Mesothelial cell of epicardium (in vitro differentiated cells): ENCODE measurements at places on chromosomes 12 and 14.

DNA sequence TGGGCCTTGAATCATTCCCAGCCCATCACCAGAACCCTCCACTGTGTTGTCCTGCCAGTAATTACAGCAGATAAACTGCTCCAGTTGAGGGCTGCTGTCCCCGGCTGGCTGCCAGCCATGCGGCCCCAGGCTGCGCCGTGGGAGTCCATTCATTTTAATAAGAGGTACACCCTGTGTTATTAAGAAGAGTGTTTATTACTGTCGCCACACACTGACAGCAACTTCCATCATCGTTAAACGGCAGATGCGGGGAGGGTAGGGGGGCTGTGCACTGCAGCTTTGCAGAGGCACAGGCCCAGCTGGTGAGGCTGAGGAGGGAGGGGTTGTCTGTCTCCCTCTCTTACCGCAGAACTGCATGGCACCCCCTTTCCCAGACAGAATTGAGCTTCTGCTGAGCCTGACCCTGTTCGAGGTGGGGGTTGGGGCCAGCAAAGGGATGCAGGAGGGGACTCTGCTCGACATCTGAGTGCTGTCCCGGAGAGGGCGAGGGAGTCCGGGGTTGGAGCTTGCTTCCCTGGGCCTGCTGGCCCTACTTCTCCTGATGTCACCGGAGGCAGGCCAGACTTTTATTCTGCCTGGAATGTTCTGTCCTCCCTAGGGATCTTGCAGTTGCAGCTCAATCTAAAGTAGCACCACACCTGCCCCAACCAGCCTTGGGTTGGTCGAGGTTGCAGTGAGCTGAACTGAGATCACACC, 33.8 kb upstream of the GPATCH2L start:
- DNase-seq, result peak; percentile 42

DNA sequence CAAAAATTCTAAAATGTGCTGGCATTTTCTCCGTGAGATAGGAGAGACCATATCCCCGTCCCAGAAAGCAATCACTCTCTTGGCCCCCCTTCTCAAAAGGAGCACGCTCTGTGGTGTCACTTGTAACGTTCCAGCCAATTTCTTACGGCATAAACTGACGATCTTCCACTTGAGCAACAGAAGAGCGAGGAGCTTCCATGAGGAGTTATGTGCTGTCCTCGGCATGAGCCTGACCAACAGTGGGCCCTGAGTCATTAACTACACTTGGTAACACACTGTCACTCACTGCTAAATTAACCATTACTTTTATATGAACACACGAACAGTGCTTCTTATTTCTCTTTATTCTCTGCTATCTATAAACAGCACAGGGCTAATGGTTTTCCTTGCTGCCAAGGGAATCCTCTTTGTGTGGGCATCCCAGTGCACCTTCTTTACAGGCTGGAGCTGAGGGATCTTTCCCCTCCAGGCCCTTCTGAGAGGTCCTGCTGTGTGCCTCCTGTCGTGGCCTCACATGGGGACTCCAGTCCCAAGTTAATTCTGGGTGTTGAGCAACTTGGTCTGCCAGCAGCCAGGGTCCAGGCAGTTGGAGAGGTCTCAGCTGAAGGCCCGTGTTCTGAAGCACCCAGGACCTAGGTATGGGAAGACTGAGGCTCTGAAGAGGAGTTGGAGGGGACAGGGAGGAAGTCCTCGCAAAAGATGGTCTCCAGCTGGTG, 9.4 kb downstream of the SLC6A13 start:
- no peak for DNase-seq

DNA sequence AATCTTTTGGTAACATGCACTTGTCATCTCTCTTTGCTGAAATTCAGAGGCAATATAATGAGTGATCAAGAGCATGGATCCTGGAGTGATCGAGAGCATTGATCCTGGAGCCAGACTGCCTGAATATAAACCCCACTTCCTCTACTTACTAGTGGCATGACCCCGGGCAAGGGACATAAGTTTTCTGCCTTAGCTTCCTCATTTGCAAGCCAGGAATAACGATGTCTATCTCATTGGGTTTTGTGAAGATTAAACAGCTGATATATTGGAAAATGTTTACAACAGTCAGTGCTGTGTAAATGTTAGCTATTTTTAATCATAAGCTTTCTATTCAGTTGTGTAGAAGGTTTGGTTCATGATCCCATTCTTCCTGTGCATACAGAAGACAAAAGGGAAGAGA, 2.4 kb upstream of the CSRNP2 start:
- DNase-seq, result no peak

GRCh38 chr12:109097140-109097434, 310 bp upstream of the UNG start:
- no peak for DNase-seq

DNA sequence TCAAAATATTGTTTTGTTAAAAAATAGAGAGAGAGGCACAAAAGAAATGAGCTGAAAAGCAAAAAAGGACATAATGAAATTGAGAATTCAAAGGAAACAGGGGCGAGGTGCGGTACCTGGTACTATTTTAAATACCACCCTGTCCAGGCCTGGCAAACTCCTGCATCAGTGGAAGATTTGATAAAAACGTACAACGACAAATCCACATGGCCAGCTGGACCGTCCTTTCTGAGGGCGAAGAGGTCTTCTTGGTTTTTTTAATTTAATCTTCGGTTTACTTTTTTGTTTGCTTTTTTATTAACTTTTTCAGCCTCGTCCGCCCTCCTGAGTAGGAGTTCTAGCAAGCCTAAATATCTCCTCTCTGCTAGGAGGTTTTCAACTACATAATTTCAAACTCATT, 11.9 kb downstream of the BCL11B start:
- DNase-seq, result no peak

- DNase-seq, result no peak
Observed at GRCh38 chr12:25970916-25971653, 12.6 kb downstream of the RASSF8 start.

DNA sequence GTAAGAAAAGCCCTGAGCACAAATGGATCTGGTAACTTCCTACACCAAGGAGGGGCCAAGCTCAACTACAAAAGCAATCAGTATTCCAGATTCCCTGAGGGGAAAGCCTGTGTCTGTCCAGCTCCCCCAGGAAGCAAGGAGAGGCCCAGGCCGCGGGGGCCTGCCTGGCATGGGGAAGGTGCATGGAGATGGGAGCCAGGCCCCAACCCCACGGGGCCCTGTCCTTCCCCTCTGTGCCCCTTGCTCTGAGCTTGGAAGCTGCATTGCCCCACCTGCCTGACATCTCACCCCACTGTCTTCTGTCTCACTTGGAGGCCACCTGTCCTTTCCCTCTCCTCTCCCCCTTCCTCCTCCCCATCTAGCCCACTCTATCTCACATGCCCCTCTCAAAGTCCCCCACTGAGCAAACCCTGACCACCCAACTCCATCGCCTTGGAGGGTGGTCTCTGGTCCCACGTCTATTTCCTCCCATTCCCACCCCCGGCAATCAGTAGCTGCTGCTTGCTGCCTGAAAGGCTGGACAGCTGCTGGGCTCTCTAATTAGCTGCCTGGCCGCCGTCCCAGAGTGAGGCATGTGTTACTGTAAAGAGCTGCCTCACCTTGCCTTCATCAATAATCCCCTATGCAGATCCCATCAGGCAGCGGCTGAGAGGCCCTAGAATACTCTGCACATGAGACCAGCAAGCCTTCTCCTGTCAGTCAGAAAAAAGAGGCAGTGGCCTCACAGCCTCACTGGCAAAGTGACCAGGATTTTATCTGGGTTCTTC, 3.4 kb upstream of the TMEM229B start:
- peak; percentile 51 for DNase-seq

- DNase-seq, result no peak
Observed at GRCh38 chr12:51362747-51363342, 16.4 kb upstream of the CELA1 start.

GRCh38 chr14:99728231-99728920, 44.3 kb downstream of the CYP46A1 start:
- DNase-seq, result no peak

DNA sequence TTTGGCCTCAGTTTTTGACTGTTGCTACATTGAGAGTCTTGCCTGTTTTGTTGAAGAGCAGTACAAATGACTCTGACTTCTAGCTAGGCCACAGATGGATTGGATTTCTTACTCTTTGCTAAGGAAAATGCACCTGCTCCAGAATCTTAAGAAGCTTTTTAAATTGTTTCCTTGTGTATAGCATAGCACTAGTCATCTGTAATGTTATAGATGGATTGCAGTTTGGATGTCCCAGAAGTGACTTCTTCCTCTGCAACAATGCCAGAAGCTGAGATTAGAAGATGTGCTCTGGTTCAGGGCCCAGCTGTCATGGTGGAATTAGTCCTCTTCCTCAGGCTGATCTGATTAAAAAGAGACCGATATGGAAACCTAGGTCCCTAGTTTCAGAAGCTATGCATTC, 67.9 kb downstream of the DAAM1 start:
- DNase-seq, result no peak

DNA sequence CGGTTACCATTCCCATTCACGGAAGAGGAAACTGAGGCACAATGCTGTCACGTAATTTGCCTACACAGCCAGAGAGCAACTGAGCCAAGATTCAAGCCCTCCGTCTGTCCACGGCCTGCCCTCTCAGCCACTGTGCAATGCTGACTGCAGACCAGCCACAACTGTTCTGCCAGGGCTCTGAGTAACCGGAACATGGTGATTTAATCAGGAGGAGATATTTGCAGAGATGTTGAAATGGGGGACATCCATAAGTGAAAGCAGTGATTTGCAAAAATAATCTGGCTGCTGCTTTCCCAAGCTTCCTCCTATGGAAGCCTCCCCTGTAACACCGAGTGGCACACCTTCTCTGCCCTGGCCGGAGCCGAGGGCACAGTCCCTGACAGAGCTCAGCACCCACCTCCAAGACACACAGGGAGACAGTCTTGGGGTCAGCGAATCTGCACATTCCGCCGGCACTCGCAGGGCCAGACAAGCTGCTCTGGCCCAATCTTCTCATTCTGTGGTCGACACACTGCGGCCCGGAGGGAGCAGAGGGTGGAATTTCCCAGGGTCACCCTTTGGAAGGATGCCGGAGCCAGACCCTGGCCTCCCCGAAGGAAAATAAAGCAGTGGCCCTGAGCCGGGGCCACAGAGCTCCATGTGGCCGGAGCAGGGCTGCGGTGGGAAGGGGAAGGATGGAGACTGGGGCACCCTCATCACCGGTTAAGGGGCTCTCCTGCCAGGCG, 158.2 kb upstream of the DIO3 start:
- no peak for DNase-seq

GRCh38 chr12:32273063-32273522, 126.3 kb upstream of the FGD4 start:
- no peak for DNase-seq

DNA sequence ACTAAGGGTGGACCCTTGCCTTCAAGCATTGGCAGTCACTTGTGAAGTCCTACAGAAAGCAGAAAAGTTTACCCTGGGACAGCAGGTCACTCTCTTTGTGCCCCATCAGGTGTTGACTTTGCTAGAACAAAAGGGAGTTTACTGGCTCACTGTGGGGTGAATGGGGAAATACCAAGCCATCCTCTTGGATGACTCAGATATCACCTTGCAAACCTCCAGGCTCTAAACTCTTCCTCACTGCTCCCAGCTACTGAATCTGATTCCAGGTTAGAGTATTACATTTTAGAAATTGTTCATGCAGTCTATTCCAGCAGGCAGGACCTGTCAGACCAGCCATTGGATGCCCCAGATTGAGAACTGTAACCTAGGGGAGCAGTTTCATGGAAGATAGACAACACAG, 7.3 kb upstream of the EDDM3B start:
- DNase-seq, result no peak

DNA sequence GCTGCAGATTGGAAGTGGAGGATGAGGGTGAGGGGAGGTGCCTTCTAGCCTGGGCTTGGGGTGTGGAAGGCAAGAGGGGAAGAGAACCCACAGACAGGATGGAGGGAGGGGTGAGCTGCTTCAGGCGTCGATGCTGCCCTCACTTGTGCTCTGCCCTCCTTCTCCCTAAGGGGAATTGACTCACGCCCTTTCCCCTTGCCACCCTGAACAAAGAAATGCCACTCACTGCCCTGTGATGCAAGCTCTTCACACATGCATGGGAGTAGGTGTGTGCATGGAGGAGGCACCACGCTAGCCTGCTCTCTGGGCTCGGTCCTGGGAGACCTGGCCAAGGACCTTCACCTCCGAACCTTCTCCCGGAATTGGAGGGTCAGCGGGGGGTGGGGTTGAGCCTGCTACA, 35.7 kb upstream of the PRMT8 start:
- no peak for DNase-seq

GRCh38 chr12:28824193-28824846, 324.8 kb upstream of the FAR2 start:
- DNase-seq, result no peak

- no peak for DNase-seq
Observed at GRCh38 chr14:22213120-22213519, 375.9 kb downstream of the DAD1 start.

GRCh38 chr12:98838231-98838647, 193.1 kb downstream of the APAF1 start:
- no peak for DNase-seq

DNA sequence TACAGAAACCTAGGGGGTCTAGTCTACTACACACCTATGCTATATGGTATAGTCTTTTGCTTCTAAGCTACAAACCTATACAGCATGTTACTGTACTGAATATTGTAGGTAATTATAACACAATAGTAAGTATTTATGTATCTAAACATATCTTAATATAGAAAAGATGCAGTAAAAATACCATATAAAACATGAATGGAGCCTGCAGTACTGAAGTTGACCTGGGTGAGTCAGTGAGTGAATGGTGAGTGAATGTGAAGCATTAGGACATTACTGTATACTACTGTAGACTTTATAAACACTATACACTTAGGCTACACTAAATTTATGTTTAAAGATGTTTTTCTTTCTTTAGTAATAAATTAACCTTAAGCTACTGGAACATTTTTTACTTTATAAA, 13.1 kb upstream of the ABCD2 start:
- no peak for DNase-seq

DNA sequence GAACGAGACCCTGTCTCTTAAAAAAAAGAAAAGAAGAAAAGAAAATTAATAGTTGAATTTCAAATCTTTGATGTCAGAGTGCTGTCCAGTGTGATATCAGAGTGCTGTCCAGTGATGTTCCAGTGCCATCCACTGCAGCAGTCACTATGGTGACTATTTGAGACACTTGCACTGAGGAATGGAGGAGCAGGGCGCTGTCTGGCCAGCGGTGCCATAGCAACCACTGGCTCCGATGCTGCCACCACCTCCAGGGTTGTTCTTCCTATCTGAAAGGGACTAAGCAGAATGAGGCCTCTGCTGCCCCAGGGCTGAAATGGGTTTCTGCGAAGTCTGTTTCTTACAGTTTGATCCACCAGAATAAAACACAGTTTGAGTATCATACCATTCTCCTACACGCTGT, 272.9 kb downstream of the NUAK1 start:
- DNase-seq, result no peak

- DNase-seq, result no peak
Observed at GRCh38 chr12:104462931-104463339, 6.2 kb downstream of the CHST11 start.

GRCh38 chr12:104446646-104447421, 9.9 kb upstream of the CHST11 start:
- no peak for DNase-seq

DNA sequence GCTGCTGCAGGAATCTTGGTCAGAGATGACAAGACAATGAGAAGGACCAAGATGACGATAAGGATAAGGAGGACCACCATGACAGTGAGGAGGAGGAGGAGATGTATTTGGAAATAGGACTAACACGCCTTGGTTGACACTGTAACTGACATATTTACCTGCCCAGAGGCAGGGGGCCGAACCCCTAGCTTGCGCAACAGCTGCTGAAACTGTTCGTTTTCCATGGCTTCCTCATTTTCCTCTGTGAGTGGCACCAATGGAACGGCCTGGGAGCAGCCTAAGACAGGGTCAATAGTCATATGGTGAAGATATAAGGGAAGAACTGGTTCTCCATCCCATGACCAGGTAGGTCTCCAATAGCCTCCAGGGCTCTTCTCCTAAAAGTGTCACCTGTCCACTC, 28.8 kb downstream of the TIMELESS start:
- DNase-seq, result no peak

- DNase-seq, result no peak
Observed at GRCh38 chr12:91893476-91893875, 252.2 kb downstream of the BTG1 start.
